Activated CD8-positive, alpha-beta T cell treated with anti-CD3 and anti-CD28 coated beads for 36 hours (primary cell): ENCODE measurements at places on chromosomes 1 and 21. TPM values are rescaled to one million over a fixed set of nuclear protein-coding genes. Genes with fewer than 3 reads are reported as not detected.
A peak's percentile ranks its signal among the peaks of the same experiment; 100 is the strongest.

Gene SIM2
- total RNA-seq = not detected

Gene METTL18
- 8.7 TPM for total RNA-seq

Gene EPHB2
- 0.13 TPM for total RNA-seq

Gene PLEKHN1
- 1.0 TPM for total RNA-seq

Gene CEP104
- 29.8 TPM for total RNA-seq

Gene HMCN1
- not detected for total RNA-seq

Gene NCF2
- 4.2 TPM for total RNA-seq

Gene VHLL
- total RNA-seq = not detected

Gene TNFRSF18
- total RNA-seq = 126 TPM

Gene OR2AK2
- total RNA-seq = not detected

Gene AGT
- not detected for total RNA-seq

Gene ABCA4
- not detected for total RNA-seq

- no peak for DNase-seq
Observed at GRCh38 chr1:168637350-168637991, 61.1 kb downstream of the XCL1 start.

GRCh38 chr1:20992322-20993056, 184.2 kb downstream of the EIF4G3 start:
- DNase-seq = no peak

- no peak for DNase-seq
Observed at GRCh38 chr1:8677782-8678181, 139.7 kb downstream of the RERE start.

- DNase-seq = no peak
Observed at GRCh38 chr21:25551569-25551968, 55.7 kb downstream of the MRPL39 start.

- DNase-seq = no peak
Observed at GRCh38 chr1:18148461-18148860, 40.9 kb downstream of the IGSF21 start.

- DNase-seq = no peak
Observed at GRCh38 chr1:77473690-77474089, 191.9 kb downstream of the AK5 start.

DNA sequence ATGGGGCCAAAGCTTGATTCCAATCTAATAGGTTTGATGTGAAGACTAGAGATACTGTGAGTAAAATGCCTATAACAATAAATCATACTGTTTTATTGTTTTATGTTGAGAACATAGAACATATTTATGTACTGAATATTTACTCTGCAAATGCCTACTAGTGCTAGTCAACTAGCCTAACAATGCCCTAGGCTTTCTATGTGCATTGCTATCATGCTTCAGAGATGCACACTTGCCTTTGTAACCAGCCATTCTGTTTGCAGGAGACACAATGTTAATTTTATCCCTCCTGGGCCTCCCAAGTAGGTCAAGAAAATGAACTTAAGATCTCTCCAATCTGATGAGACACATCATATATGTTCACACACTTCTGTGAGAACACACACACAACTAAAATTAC, 530.8 kb upstream of the BEND5 start:
- no peak for DNase-seq

- DNase-seq = no peak
Observed at GRCh38 chr1:197567442-197567841, 207.8 kb downstream of the DENND1B start.

GRCh38 chr1:243705585-243705984, 144.5 kb downstream of the AKT3 start:
- no peak for DNase-seq

DNA sequence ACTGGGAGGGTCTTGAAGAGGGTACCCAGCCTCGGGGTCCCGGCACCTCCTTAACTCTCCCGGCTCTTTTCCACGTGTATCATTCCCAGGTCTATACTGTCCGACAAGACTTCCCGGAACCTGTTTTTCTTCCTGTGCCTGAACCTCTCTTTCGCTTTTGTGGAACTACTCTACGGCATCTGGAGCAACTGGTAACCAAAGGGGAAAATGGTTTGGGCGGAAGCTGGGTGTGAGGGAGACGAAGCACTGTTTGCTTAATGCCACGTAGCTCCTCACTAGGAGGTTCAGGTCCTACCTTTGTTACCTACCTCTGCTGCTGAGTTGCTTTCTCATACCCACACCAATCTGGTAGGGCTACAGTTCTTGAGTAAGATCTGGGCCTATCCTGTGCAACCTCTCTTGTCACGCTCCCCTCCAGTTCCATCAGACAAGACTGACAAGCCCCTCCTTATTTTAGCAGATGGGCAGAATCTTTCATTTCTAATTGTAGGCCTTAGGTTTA, 642 bp downstream of the SLC30A7 start:
- peak; percentile 84 for DNase-seq

DNA sequence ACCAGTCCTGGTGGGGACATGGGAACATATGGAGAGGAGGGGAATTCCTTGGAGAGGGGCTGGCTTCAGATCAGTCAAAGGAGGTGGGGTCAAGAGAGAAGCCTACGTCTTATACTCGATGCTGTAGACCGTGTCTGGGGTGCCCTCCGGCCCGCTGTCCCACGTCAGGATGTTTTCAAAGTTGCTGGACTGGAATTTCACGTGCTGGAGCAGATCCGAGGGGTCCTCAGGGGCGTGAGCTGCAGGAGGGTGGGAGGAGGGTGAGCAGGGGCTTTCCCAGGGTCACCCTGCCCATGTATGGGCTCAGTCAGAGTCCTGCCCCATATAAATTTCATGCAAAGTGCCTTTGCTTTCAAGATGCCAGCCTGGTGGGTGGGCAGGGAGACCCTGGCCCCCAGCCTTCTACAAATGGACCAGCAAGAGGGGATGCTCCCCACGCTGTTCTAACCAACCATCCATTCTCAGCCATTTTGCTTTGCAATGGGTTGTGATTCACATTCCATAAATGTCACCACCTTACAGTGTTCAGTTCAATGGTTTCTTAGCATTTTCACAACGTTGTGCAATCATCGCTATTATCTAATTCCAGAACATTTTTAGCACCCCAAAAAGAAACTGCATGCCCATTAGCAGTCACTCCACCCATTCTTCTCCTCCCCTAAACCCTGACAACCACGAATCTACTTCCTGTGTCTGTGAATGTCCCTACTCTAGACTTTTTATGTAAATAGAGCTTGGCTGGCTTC, 4.3 kb downstream of the IL22RA1 start:
- DNase-seq = no peak

- DNase-seq = no peak
Observed at GRCh38 chr1:186880982-186881381, 52.2 kb downstream of the PLA2G4A start.

DNA sequence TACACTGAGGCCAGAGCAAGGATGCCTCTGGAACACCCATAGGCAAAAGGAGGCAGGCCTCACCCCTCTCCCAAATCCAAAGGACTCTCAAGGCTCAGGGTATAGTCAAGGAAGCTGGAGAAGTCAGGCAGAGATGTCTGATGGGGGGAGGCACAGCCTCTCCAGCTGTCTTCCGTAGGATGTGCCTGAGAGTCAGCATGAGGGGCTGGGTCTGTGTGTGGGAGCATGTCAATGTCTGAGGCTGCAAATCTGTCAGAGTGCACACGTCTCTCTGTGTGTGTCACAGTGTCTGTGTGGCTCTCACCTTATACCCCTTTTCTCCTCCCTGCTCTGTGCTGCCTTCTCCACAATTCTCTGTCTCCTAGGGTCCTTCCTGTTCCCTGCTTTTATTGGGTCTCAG, 4.0 kb downstream of the HPCAL4 start:
- no peak for DNase-seq

- no peak for DNase-seq
Observed at GRCh38 chr1:211742272-211742671, 66.9 kb upstream of the NEK2 start.

DNA sequence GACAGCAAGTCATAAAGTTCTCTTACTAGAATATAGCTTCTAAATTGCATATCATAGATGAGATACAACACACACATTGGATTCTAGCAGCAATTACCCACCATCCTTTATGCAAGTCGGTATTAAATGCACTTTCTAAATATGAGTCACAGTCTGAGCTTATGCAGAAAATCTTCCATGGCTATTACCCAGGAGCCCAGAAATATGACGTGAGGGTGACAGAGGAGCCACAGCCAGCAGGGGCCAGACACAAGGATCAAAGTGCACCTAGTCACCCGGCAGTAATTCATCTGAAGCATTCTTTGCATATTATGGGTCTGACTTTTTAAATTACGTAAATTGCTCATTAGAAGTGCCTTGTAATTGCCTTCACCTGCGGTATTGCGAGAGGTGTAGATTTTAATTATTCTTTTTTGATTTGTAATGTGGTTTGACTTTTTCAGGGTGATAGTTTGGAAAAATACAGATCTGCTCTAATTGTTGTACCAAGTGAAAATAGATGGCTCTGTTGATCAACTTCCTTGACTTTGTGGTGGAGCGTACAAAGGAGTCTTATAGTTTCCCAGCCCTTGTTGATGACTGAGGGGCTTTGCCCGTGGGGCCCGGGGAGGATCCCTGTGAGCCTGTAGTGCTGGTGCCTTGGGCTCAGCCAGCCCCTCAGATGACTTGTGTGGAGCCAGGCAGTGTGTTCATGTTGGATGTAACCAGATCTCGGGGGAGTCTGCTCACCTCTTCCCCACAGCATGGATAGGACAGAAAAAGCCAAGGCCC, 470.0 kb upstream of the VAMP3 start:
- DNase-seq = no peak

DNA sequence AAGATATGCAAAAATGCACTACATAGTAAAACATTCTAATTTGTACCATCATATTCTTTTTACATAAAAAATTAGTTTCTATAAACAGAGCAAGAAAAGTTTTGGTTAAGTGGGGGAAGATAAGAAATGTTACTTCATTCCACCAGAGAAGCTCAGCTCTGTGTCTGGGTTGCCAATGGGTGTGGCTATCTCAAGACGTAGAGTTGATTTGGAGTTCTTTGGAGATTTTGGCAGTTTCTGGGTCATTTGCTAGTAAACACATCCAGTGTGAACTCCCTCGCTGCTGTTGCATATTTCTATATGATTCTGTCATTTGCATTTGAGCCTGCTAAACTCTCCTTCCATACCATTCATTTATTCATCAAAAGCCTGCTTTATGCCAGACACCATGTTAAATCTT, 7.2 kb downstream of the RGL1 start:
- no peak for DNase-seq

DNA sequence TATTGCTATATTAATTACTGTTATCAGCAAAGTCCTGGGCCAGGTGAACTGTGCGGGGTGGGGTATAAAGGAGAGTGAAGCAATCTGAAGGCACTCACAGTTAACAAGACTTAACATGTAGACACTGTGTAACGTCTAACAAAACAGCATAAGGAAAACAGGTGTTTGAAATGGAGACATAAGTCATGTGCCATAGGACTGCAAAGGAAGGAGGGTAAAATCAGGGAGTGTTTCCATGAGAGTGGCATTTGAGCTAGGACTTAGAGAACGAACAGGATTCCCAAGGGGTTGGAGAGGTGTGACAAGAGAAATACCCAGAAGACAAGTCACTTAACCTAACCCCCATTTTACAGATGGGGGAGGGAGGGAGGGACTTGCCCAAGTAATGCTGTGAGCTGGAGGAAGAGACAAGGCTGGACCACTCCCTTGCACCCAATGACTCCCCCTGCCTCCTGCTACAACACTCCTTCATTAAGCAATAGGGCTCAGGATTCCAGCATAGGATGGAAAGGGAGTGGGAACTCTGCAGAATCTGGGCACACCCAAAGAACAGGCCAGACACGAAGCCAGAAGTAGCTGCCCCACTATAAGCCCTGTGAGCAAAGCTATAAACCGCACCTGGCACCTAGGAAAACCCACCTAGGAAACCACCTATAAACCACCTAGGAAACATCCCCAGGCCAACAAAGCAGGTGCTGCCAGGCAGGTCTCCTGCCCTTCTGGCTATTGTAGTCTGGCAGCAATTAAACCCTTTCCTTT, 6.6 kb downstream of the PEF1 start:
- no peak for DNase-seq

DNA sequence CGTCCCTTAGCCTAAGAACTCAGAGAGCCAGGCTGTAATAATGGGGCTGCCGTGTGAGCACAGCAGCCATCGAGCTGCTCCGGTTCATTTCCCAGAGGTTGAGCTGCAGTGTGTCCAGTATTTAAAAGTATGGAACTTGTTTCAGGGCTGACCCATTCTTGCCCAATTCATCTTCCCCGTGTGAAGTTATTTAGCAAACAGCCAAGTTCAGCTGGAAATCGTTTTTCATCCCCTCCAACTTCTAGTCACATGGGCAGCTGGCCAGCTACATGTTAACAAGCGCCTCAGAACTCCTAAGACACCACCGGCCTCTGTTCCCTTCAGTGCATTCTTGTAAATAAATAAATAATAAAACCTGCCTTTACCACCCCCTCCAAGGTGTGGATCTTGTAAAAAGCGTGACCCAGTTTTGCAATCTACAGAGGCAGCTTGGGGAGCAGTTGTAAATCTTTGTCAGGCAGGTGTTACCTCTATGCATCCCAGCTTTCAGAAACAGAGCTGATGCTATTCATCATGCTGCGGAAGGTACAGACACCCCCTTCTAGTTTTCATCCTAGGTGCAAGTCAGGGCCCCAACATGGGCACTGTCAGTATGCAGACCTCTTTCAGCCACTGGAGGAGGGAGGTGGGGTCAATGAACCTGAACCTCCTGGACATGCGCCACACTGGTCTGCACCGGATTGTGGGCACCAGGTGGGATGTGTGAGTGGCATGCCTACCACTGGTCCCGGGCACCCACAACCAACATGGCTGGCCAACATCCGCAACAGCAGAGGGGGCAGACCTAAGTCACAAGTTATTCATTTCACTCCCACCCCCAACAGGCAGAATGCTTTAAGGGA, 18.7 kb upstream of the KNCN start:
- no peak for DNase-seq

- DNase-seq = no peak
Observed at GRCh38 chr1:233608988-233609387, 4.9 kb upstream of the KCNK1 start.

DNA sequence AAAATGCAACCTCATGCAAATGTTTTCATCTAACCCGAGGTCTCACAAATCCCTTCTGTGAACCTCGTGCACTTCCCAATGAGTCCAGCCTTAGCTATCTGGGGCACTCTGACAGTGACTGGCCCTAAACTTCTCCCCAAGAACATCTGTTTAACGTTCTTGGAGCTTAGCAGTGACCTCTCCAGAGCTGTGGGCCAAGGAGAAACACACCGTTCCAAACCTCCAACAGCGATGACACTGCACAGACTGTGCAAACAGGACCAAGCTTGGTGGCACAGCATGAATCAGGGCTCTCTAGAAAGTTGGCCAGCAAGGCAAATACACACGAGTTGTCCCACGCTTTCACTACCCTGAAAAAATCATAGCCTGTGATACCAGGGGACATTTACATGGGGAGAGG, 15.8 kb downstream of the BEND5 start:
- DNase-seq = no peak

DNA sequence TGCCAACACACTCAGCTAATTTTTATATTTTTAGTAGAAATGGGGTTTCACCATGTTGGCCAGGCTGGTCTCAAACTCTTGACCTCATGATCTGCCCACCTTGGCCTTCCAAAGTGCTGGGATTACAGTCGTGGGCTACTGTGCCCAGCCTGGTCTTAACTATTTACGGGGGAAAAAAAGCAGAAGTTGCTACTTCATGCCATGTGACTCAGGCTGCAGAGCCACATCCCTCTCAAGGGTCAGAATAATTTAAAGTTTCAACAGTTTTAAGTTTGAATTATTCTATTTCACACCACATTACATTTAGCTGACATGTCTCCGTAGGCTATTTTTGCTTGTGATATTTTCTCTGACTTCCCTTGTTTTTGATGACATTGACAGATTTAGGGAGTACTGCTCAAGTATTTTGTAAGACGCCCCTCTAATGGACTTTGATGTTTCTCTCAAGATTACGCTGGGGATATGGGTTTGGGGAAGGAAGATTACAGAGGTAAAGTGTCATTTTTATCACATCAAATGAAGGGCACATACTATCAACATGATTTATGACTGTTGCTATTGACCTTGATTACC, 14.6 kb upstream of the AGBL4 start:
- no peak for DNase-seq

GRCh38 chr1:225321784-225322183, 106.1 kb downstream of the LBR start:
- no peak for DNase-seq
